ENCODE measurements at places on chromosomes 3 and 15. TPM values are rescaled to one million over a fixed set of nuclear protein-coding genes. Genes with fewer than 3 reads are reported as not detected.

- peak; percentile 33 for ATAC-seq
Measured at GRCh38 chr15:73927003-73927475, 777 bp downstream of the LOXL1 start.

- no peak for ATAC-seq
Measured at GRCh38 chr3:141373768-141374526, 5.6 kb downstream of the ZBTB38 start.

DNA sequence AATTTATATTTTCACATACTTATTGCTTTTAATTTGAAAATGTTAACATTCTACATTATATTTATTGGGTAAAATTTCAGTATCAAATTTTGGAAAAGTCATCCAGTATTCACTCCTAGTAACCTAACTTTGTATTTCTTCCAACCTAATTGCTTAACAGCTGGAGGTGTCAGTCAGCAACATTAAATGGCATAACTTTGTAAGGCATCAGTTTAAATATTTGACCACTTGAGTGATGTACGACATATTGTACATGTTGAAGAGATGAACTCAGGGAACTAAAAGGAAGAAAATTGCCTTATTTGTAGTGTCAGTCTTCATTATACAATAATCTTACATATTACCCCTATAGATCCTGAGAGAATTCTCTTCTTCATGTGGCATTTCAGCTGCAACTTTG lies 326.8 kb downstream of the NAALADL2 start:
- ATAC-seq: no peak

Gene GPR27
- total RNA-seq: 2.5 TPM

GRCh38 chr3:141346007-141346406 lies 22.3 kb upstream of the ZBTB38 start:
- ATAC-seq: no peak

DNA sequence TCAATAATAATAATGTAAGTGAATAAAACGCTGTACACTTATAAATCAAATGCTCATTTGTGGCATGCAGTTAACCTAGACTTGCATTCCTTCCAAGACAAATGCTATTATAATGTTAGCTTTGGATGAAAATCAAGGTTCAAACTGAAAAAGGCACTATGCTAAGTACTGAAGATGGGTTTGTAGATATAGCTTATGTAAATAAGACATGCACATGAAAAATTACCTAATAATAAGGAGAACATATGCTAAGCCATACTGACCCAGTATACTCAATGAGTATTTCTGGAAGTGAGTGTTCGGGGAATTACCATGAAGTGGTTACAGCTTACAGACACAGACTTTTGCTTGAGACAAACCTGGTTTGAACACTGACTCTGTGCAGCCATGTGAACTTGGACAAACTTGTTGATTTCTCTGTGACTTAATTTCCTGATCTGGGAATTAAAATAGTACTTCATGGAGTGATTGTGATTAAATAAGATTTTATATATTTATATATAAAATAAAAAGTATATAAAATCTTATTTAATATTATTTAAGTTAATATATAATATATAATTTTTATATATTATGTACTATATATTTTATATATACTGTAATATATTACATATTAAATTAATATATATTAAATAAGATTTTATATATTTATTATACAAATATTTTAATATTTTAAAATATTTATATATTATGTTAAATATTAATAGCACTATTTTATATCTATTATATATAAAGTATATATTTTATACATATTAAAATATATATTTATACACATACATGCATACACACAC lies 159.2 kb downstream of the ZPLD1 start:
- ATAC-seq: no peak

GRCh38 chr15:71547011-71547410 lies 263.3 kb upstream of the NR2E3 start:
- no peak for ATAC-seq

Gene GNB5
- 19.5 TPM for total RNA-seq

DNA sequence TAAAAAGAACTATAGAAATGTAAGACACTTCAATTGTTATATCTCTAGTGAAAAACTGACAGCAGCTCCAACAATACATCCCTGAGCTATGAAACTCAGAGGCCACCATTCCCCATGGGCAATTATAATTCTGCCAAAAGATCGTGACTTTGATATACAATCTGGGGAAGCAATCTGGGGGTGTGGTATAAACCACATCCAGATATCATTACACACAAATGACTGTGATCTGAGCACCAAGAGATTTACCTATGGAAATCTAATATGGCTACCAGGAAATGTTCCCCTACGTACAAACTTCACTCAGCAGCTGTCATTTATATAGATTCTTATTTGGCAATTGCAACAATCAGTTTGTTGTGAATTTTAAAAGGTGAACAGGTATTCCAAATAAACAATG lies 110.3 kb downstream of the FRMD5 start:
- no peak for ATAC-seq

- ATAC-seq: no peak
Measured at GRCh38 chr3:39413691-39414420, 7.3 kb downstream of the RPSA start.

Gene PLSCR2
- total RNA-seq: not detected

Gene MUC4
- 2.4 TPM for total RNA-seq

Gene ARGFX
- total RNA-seq: not detected

- ATAC-seq: no peak
Measured at GRCh38 chr15:94026458-94027304, 204.7 kb upstream of the MCTP2 start.

Gene TMPRSS7
- total RNA-seq: 0.24 TPM

DNA sequence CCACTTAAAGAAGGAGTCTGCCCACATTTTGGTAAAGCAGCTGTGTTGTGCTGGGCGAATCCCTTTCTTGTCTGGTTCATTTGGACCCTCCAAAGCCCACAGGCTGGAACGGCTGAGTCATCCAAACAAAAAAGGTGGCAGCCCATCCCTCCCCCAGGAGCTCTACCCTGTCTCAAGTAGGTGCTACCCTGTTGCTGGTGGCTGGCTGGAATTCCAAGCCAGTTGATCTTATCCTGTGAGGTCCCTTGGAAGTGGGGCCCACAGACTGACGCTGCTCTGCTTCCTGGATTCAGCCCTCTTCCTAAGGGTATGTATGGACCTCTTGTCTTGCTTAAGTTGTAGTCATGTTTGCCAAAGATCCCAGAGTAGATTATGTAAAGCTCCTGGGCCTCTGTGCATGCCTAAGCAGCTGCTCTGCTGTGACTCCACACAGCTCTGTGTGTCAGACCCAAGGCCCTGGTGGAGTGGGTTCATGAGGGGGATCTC lies 44.5 kb downstream of the CCR1 start:
- no peak for ATAC-seq

Gene RBM15B
- 29.8 TPM for total RNA-seq

DNA sequence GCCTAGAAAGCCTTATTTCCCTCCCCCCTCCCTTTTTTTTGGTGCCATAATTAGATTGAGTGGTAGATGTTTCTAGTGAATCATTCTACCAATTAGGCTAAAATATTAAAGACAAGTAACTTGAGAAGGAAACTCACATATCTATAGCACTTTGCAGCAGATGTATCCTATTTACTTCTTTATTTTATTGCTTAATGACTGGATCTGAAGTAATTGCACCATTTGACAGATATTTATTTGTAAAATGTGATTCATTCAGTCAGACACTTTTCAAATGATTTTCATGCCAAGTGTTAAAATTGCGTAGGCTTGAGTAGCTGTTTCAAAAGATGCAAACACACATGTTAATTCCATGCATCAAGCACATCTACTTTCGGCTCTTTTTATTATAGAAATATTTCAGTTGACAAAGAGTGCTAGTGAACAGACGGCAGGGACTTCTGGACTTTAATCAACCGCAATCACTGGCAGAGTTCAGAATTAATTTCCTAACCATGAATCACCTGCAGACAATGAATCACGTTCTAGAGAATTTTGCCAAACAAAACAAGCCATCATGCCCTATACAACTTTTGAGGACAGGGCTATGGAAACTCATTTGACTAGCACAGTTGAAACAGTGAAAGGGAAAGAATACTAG lies 636.8 kb downstream of the MECOM start:
- ATAC-seq: no peak

- ATAC-seq: no peak
Measured at GRCh38 chr15:95263751-95264150, 1032.4 kb downstream of the MCTP2 start.

DNA sequence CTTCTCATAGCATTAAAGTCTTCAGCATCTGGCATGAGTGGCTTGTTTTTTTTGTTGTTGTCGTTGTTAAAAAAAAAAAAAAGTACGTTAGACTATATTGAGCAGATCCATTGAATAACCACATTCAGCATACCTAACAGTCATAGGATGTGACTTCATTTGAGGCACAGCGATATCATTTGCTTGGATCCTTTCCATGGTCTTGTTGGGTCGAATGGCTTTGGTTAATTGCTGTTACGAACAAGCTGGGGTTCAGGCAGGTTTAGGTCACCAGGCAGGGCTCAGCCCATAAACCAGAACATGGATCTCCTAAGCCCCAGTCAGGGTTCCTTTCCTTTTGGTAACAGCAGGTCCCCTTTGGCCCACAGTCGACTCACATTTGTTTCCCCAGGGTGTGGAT lies 76.2 kb downstream of the POLR2M start:
- ATAC-seq: no peak

DNA sequence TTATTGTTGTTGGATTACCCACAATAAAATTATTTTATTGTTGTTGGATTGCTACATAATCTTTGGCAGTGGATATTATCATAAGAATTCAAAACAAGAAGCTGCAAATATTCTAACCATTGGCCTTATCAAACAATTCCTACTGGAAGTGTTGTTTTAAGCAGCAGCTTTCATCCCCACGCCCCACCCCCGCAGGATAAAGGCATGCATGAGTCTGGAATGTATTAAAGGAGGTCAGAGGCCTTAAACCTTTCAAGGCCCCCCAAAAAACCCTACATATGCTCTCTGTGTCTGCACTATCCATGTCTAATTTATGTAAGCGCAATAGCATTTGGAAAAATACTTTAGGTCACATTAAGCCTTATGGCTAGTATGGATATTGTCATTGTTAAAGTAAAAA lies 23.1 kb downstream of the P3H2 start:
- no peak for ATAC-seq

Measured in activated T-helper 17 cell treated with anti-CD3 and anti-CD28 coated beads, Interleukin-2, amount 50 U/mL, for 72 hours (primary cell).